Hematopoietic multipotent progenitor cell treated with erythropoietin and hydrocortisone succinate and interleukin-3 and kit ligand, for 15 days (in vitro differentiated cells): ENCODE measurements at places on chromosomes 11 and 22.

GRCh38 chr11:113528982-113529381 is 53.8 kb upstream of the DRD2 start:
- DNase-seq = no peak

DNA sequence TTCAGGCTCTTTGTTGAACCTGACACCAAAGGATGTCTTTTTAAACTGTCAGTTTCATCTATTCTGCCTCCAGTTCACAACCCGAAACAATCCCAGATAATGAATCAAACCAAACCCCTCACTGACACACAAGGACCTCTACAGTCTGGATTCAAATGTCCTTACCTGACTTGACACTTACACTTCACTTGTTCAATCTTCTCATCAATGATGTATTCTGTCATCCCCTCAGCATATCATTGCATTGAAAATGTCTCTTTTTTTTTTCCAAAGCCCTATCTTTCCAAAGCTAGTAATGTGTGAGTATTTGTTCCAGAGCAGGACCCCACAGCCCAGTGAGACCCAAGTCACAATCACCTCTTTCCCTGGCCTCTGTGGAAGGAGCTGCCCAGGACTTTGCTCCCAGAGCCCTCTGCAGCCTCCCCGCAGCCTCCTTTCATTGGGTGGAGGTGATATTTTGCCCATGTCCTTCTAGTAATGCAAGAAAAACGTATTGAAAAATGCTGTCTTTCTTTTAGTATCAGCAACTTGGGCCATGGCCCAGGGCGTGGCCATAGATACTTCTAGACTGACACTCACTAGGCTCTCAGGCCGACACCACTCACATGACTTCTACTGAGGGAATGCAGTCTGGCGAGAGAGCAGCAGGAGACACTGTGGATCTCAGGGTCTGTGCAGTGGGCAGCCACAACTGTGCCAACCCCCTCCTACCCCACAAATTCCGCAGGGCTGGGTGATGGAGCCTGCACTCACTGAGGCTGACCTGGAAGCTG is 18.2 kb downstream of the RFPL3 start:
- DNase-seq = no peak

DNA sequence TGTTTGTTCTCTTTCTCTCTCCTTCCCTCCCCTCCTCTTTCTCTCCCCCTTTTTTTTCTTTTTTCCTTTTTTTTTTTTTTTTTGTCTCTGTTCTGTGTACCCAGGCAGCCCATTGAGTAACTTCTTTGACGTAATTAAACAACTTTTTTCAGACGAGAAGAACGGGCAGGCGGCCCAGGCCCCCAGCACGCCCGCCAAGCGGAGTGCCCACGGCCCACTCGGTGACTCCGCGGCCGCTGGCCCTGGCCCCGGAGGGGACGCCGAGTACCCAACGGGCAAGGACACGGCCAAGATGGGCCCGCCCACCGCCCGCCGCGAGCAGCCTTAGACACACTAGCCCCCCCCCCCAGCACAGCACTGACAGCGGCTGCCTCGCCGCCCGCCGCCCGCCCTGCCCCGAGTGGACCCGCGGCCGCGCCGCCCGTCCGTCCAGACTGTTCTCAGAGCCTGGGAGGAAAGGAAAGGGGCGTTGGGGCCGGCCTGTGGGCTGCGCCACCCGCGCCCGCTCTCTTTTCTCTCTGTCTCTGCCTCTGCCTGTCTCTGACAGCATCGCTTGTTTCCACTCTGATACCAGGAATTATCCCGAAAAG is 26.1 kb downstream of the MOB2 start:
- no peak for DNase-seq

DNA sequence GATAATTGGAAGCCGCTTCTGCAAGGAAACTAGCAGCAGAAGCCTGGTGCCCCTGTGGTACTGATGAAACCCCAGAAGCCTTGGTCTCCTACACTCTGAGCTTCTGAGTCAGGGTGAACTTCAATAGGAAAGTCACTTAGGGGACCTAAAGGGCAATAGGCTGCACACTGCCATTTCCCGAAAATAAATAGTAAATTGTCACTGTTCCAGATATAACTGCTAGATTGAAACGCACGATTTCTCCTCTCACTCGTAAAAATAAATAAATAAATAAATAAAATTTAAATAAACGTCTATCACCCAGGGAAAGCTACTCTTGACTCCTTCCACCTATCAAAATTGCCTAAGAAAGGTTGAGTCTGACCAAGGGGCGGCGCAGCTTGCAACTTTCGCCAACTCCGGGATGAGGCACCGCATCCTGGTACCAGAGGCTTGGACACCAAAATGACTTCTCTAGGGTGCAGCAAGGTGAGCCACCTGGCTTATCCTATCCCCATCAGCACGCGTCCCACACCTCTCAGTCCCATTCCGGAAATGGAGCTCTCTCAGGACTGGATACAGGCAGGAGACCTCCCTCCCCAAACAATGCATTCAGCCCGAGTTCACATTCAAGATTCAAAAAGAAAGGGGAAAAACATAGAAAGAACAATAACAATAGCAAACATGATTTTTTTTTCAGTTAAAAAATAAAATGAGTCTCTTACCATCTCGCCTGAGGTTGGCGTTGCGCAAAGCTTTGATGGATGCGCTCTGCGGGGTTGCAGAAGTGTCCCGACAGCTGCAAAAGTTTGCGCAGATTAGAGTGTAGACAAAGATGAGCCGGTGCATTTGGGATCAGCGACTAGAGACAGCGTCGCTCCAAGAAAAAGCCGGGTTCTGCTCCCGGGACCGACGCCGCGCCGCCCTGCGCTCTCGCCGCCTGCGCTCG is 583 bp downstream of the PDGFD start:
- no peak for DNase-seq

DNA sequence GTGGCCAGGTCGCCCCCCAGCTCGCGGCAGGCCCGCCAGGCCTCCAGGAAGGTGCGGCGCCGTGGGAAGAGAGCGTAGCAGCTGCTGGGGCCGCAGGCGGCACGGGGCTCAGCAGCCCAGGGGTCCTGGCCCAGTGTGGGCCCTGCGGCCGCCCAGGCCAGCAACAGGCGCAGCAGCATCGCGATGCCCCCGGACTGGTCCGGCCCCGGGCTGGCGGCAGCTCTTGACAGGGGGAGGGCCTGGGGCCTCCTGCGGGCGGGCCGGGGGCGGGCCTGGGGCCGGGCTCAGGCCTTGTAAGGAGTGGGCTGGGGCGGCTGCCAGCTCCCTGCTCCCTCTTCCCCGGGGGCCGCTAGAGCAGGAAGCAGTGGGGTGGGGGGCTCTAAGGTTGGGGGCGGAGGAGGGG is at the start of gene CD248:
TSS of gene CD248 (minus strand) at position 196 of the 403 bp plus-strand sequence. CDS start at position 179, 17 bp downstream.
- DNase-seq = no peak

GRCh38 chr22:38104084-38104483 is 6.4 kb downstream of the BAIAP2L2 start:
- no peak for DNase-seq

- no peak for DNase-seq
These were observed 33.5 kb upstream of the RTL6 start for GRCh38 chr22:44531487-44531886.

DNA sequence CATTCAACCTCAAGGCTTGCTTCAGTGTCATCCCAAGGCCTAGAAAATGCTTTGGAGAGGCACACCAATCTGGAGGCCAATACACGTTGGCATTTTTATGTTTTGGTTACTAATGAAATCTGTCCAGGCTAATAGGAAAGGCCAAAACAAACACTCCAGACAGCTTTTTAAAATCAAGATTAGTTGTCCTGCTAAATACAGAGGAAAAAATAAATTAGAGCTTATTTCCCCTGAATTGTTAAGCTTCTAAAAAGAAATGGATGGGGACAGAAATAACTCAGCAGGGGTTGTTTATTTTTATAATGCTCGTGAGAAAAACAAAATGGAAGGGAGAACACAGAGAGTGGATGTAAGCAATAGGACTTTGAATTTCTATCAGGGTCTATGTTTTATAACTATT is 438.5 kb upstream of the LRRC4C start:
- no peak for DNase-seq

DNA sequence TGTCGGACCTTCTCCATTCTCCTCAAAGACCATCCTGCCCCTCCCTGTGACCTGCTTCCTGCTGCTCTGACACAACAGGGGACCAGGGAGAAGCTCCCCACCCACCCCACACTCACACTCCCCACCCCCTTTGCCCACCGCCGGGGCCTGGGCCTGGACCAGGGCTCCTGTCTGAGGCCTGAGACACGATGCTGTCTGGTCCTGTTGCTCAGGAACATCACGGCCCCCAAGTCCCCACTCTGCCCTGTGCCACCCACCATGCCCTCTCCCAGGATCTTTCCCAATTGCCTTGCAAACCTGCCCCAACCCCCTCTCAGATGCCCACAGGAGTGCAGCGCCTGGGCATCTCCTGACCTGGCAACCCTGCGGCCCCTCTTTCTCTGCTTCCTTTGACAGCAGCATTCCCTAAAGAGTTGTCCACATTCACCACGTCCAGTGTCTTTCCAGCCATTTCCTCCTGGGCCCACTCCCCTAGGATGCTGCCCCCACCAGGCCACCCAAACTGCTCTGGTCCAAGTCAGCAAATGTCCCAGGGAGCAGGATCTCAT is 10.8 kb downstream of the CSF2RB start:
- DNase-seq = no peak

DNA sequence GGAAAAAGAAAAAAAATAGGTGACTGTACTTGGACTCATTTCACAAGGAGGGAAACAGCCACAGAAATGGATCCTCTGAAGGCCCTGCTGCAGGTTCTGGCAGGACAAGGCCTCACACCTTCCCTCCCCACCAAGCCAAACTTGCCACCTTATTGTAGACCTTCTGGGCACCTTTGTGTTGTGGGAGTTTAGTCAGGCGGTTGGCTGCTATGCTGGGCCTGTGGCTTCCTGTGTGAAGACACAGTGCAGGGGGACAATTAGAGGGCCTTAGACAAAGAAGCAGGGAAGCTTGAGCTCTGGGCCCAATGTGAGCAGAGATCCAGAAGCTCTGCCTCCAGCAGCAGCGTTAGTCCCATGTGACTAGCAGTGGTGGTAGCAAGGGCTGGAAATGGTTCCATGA is 4.2 kb downstream of the RAB1B start:
- DNase-seq = no peak

- DNase-seq = no peak
These were observed 47.6 kb downstream of the OR4C45 start for GRCh38 chr11:50080256-50080655.

GRCh38 chr22:40076702-40077645 is 82.2 kb downstream of the FAM83F start:
- no peak for DNase-seq

DNA sequence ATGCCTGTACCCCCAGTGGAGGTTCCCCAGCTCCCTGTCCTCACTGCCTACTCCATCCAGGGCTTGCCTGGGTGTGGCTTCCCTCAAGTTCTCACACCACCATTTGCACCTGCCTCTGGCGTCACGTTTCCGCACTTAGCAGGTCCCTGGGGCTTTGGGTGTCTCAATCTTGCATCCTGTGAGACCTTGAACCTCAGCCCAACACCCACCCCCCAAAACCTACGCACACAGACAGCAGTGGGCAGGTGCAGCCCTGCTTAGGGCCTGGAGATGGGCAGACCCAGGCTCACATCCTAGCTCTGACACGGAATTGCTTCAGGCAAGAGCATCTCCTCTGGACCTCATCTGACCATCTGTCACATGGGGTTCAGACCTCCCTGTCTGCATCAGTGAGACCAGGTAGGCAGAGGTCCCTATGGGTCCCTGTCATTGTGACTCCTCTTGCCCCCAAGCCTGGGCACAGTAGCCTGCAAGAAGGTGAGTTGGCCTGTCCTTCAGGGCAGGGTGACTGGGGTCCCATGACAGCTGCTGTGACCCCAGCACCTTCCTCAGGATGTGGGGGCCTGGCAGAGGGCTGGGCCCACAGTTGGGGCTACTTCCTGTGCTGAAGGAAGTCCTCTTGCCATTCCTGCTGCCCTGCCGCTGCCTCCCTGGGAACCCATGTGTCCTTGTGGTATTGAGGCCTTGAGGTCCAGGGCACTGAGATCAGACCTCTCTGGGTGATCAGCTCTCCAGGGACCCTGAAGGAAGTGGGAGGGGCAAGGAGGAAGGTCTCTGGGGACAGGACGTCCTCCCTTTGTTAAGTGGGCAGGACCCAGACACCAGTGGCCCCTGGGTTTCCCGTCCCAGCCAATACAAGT is 2.0 kb downstream of the SIPA1 start:
- DNase-seq = no peak

DNA sequence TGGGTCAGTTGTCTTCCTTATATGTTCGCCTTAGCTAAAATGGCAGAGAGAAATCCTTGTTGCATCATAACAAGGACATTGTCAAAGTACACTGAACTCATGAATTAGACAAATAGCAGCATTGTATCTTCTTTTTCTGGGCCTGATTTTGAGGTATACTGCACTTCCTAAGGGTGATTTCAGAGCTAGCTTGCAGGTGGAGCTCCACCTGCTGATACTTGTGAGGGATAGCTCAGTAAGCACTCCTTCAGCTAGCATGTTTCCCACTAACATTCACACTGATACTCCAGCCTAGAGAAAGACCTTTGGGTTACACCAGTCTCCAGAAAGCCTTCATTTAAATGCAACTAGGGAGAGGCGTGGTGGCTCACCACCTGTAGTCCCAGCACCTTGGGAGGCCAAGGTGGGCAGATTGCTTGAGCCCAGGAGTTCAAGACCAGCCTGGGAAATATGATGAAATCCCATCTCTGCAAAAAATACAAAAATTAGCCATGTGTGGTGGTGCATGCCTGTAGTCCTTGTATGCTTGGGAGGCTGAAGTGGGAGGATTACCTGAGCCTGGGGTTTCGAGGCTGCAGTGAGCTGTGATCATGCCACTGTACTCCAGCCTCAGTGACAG is 29.8 kb downstream of the JAM3 start:
- no peak for DNase-seq

- no peak for DNase-seq
These were observed 3.5 kb downstream of the NXPE1 start for GRCh38 chr11:114556135-114556534.

- DNase-seq = no peak
These were observed 11.2 kb downstream of the TOM1 start for GRCh38 chr22:35310556-35311550.

- peak; percentile 96 for DNase-seq
These were observed at the start of gene TOLLIP for GRCh38 chr11:1309498-1310317. Gene TOLLIP, minus strand, starts transcription at chr11:1309632. Its CDS starts 134 bp downstream, at chr11:1309498.

- DNase-seq = no peak
These were observed 14.9 kb upstream of the ADA2 start for GRCh38 chr22:17234144-17234623.

GRCh38 chr11:119295178-119295577 is 21.8 kb downstream of the MCAM start:
- DNase-seq = no peak

DNA sequence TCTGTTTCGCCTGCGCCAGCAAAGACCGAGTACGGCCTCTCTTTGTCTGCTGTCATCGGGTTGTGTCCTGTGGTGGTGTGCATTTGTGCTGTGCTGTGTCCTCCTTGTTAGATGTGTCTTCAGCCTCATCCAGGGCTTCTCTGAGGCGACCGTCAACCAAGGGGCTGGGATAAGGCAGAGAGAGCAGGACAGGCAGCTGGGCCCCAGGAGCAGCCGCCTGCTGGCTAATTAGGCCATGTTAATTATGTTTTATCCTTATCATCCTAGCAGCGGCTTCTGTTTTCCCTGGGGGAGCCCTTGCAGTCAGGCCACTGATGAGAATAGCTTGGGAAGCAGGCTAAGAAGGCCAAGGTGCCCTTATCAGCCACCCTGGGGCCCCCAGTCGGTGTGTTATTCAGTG is 40.7 kb upstream of the TTC12 start:
- DNase-seq = no peak

GRCh38 chr11:33500861-33501479 is 199.7 kb downstream of the C11orf91 start:
- DNase-seq = no peak

GRCh38 chr11:131993246-131993645 is 622.8 kb downstream of the NTM start:
- no peak for DNase-seq

- peak; percentile 34 for DNase-seq
These were observed 86.3 kb downstream of the CCDC83 start for GRCh38 chr11:85941380-85941973.

GRCh38 chr22:27125539-27125938 is 468.2 kb downstream of the MIAT start:
- DNase-seq = no peak
